RWPE2 (cell line): ENCODE measurements at places on chromosomes 3 and 15.

- H3K4me3 ChIP-seq, result no peak overlapping the region
- DNase-seq, result peak; percentile 95
- peaks cover 36% of the 10 kb centered on the region for H3K4me1 ChIP-seq
- no peaks in the 10 kb centered on the region for H3K36me3 ChIP-seq
Observed at GRCh38 chr3:32421991-32422859, 30.6 kb downstream of the CMTM7 start.

DNA sequence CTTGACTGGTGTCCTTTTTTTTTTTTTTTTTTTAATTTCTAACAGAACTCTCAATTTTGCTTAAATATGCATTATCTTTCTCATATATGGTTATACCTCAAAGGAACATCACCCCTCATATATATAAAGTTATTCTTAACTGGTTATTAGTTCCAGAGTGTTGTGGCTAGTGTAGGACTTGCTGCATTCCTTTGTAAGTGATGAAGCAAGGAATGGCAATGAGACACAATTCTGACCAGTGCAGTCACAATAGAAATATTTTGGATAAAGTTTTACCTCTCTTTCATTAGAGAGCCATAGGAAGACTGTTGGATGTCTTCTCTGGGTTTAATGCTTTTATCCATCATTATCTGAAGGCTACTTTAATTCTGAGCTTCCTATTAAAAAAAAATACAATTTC is 75.5 kb upstream of the CBLB start:
- H3K4me3 ChIP-seq, result no peak overlapping the region
- no peaks in the 10 kb centered on the region for H3K36me3 ChIP-seq
- no peaks in the 10 kb centered on the region for H3K27me3 ChIP-seq
- H3K27ac ChIP-seq, result peak overlapping the region; percentile 53

- no peak overlapping the region for H3K4me3 ChIP-seq
- no peaks in the 10 kb centered on the region for H3K36me3 ChIP-seq
- no peaks in the 10 kb centered on the region for H3K27me3 ChIP-seq
- H3K27ac ChIP-seq, result no peak overlapping the region
Observed at GRCh38 chr3:184685646-184686045, 26.2 kb downstream of the MAGEF1 start.

GRCh38 chr3:111684640-111685039 is 89.5 kb upstream of the ZBED2 start:
- H3K4me1 ChIP-seq, result peaks cover 5% of the 10 kb centered on the region
- H3K36me3 ChIP-seq, result no peaks in the 10 kb centered on the region
- H3K27ac ChIP-seq, result no peak overlapping the region
- no peaks in the 10 kb centered on the region for H3K27me3 ChIP-seq
- no peak overlapping the region for H3K4me3 ChIP-seq

DNA sequence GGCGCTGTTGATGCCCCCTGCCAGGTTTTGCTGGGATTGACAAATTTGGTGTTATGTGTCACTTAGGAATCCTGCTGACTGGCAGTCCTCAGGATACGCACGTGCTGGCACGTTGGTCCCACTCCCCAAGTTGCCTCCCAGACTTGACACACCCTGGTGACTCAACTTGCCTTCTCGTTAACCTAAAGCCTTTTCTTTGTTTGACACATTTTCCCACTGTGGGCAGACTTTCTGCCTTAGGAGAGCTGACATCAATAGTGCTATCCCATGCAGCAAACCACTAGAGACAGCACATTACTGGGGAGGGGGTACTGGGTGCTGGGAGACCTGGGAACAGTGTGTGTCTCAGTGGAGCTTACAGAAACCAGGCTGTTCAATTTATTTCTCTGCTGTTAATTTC is 104.3 kb downstream of the OXNAD1 start:
- no peak overlapping the region for H3K27ac ChIP-seq
- no peaks in the 10 kb centered on the region for H3K27me3 ChIP-seq
- no peak overlapping the region for H3K4me3 ChIP-seq
- peaks cover 8% of the 10 kb centered on the region for H3K36me3 ChIP-seq

DNA sequence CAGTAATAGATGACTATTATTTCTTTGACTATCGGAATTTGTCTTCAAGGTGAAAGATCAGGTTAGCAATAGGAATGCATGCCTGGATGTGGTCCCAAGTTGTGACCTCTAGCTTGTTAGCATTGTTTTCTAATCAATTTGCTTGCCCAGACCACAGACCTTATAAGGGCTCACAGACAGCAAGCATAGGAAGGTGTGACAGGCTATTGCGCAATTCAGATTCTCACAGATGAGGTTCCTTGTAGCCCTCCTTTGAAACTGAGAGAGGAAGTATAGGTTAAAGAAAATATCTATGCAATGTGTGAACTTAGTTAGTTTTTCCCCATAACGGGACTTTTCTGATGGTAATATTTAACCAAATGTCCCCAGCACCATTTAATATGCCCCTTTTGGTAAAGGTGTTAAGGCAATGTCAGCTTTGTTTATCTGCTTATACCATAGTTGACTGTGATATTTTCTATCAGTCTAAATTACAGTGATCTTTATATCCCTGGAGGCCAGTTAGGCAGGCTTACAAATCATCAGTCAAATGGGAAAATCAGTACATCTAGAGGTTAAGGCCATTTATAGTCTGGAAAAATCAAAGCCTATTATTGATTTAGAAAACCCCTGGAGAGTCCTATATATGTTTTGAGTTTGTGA is 168.1 kb upstream of the MBNL1 start:
- H3K36me3 ChIP-seq, result no peaks in the 10 kb centered on the region
- no peaks in the 10 kb centered on the region for H3K27me3 ChIP-seq
- DNase-seq, result no peak

GRCh38 chr15:84079885-84080777 is 155.4 kb upstream of the GOLGA6L4 start:
- H3K4me1 ChIP-seq, result peaks cover 27% of the 10 kb centered on the region
- no peaks in the 10 kb centered on the region for H3K27me3 ChIP-seq
- H3K36me3 ChIP-seq, result no peaks in the 10 kb centered on the region
- no peak overlapping the region for H3K27ac ChIP-seq

GRCh38 chr3:71066849-71067261 is 516.7 kb downstream of the FOXP1 start:
- H3K4me1 ChIP-seq, result peaks cover 51% of the 10 kb centered on the region
- H3K4me3 ChIP-seq, result no peak overlapping the region
- H3K27ac ChIP-seq, result peak overlapping the region; percentile 96
- no peaks in the 10 kb centered on the region for H3K27me3 ChIP-seq
- no peak for DNase-seq

- no peak for DNase-seq
- H3K27ac ChIP-seq, result no peak overlapping the region
- peaks cover 15% of the 10 kb centered on the region for H3K27me3 ChIP-seq
- no peaks in the 10 kb centered on the region for H3K4me1 ChIP-seq
- H3K4me3 ChIP-seq, result no peak overlapping the region
Observed at GRCh38 chr3:16893618-16894200, 9.0 kb downstream of the PLCL2 start.

DNA sequence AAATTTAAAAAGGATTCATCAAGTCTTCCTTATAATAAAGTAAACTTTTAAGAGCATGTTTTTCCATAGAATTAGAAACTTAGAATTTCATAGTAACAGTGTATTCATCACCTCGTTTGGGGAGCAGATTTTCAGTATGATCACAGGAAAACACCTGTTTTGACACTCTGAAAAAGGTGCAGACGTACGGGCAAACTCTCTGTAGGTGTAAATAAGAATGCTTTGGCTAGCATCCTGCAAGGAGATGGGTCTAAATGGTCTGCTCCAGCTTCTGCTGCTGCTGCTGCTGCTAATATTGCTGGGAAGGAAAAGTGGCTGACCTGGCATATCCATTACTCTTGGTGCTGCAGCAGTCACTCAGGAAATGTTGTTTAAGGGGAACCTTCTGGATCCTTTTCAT is 66.0 kb downstream of the MBNL1 start:
- no peak for DNase-seq
- H3K27me3 ChIP-seq, result no peaks in the 10 kb centered on the region
- H3K27ac ChIP-seq, result no peak overlapping the region
- H3K4me1 ChIP-seq, result peaks cover 24% of the 10 kb centered on the region

DNA sequence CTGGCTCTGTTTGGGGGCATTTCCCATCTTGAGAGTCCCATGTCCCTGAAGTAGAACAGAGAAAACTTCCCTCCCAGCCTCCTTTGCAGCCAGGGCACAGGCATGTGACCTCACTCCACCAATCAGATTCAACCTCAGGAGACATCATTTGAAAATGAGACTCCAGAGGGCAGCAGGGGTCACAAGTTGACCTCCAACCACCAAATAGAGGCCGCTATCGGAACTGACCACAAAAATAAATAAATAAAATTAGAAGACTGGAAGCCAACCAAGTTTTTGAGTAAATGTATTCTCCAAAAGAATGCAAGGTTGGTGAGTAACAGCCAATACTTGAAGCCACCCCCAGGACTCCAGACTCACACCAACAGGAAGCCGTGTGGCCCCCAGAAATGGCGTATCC is 106.5 kb downstream of the CHSY1 start:
- H3K4me3 ChIP-seq, result no peak overlapping the region
- no peaks in the 10 kb centered on the region for H3K4me1 ChIP-seq
- H3K27ac ChIP-seq, result no peak overlapping the region
- no peaks in the 10 kb centered on the region for H3K27me3 ChIP-seq
- no peaks in the 10 kb centered on the region for H3K36me3 ChIP-seq
- no peak for DNase-seq

- no peaks in the 10 kb centered on the region for H3K4me1 ChIP-seq
- H3K27me3 ChIP-seq, result no peaks in the 10 kb centered on the region
- no peak overlapping the region for H3K4me3 ChIP-seq
- no peaks in the 10 kb centered on the region for H3K36me3 ChIP-seq
Observed at GRCh38 chr3:154496540-154496939, 66.5 kb upstream of the GPR149 start.

DNA sequence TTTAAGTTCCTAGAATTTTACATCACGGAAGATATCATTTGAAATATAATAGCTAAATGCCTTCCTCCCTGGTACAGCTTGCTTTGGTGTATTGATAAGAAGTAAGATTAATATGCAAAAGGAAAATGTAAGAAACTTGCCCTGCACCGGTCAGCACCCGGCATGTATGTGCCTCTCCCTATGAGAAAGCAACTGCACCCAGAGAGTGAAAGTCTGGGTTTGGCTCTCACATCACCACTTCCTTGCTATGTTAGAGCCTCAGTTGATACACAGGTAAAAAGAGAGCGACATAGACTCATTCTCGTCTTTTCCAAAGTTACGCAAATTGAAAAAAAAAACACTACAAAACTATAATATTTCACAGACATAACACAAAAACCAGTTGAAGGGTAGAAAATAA is 96.7 kb downstream of the FOXP1 start:
- H3K4me1 ChIP-seq, result no peaks in the 10 kb centered on the region
- H3K36me3 ChIP-seq, result peaks cover 19% of the 10 kb centered on the region
- no peak overlapping the region for H3K27ac ChIP-seq
- no peak for DNase-seq

DNA sequence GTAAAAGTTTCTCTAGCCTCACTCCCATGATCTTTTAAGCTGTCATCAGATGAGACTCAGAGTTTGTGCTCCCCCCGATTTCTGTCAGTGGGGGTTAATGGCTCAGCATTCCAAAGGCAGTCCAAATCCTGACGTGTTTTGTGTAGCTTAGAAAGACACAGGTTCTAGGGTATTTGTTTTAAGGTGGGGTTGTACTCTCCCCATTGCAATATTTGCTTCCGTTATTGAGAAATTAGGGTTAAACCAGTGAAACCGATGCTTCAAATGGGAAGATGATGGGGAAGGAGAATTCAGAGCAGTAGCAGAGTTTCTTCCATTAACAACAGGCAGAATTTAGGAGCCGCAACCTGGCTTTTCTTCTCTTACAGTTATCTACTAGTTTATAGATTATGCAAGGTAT is 3.4 kb downstream of the PIGB start:
- peaks cover 4% of the 10 kb centered on the region; the same call in 1 of the 2 replicates for H3K36me3 ChIP-seq
- no peaks in the 10 kb centered on the region for H3K27me3 ChIP-seq
- peaks cover 11% of the 10 kb centered on the region for H3K4me1 ChIP-seq
- no peak overlapping the region for H3K4me3 ChIP-seq
- no peak for DNase-seq

DNA sequence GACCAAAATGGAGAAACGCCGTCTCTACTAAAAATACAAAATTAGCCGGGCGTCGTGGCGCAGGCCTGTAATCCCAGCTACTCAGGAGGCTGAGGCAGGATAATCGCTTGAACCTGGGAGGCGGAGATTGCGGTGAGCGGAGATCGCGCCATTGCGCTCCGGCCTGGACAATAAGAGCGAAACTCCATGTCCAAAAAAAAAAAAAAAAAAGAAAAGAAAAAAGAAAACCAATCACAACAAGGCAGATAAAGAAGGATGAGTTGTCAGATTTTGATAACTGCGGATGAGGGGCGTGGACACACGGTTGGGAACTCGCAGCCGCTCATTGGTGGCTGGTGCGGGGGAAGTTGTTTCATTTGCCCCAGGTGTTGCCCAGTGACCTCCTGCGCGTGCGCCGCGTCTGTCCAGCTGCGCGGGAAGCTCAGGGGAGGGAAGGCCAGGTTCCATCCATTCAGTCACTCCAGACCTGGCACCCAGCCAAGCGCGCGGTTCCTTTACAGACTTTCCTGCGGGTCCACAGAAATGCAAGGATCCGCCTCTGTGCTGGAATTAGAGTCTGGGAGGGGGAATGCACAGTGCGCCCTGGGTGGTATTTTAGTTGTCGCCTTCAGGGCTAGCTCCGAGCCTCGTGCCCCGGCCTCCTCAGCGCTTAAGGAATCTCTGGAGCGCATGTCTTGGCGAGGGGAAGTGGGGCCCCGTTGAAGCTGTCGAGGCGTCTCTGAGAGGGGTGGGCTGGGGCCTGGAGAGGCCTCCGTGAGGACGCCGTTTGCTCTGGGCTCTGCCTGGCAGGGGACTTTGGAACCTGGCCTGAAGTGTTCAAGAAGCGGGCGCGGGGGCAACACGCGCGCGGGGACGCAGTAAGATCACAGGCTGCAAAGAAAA is 708 bp upstream of the GCHFR start:
- peak overlapping the region; percentile 92 for H3K27ac ChIP-seq
- 0 out of 2 replicates have a peak, but pooled peaks cover 5% of the 10 kb centered on the region for H3K36me3 ChIP-seq
- DNase-seq, result peak; percentile 95
- H3K27me3 ChIP-seq, result no peaks in the 10 kb centered on the region

- no peaks in the 10 kb centered on the region for H3K27me3 ChIP-seq
- no peaks in the 10 kb centered on the region for H3K36me3 ChIP-seq
- H3K4me1 ChIP-seq, result peaks cover 27% of the 10 kb centered on the region
- H3K4me3 ChIP-seq, result no peak overlapping the region
Observed at GRCh38 chr15:62599791-62600777, 435.0 kb upstream of the C2CD4B start.

DNA sequence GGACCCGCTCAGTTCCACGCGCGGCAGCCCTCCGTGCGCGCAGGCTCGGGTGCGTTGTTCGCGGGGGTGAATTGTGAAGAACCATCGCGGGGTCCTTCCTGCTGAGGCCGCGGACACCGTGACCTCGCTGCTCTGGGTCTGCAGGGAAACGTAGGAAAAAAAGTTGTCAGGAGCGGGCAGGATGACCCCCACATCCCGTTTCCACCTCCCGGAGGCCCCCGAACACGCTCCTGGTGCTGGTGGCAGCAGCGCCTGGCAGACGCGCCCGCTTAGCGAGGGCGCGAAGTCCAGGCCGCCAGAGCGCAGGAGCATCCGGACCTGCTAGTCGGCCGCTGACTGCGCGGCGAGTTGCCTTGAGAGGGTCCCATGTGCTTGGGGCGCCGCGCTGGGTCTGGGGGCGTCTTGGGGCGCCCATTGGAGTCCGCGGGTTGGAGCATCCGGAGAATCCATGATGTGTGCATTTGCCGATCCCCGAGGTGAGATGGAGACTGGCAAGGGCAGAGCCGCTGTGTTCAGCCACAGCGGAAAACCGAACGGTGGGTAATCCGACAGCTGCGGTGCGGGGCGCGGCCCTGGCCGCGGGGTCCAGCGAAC is 520 bp downstream of the GREM1 start:
- H3K4me1 ChIP-seq, result no peaks in the 10 kb centered on the region
- H3K27me3 ChIP-seq, result peaks cover 64% of the 10 kb centered on the region
- no peak overlapping the region for H3K27ac ChIP-seq
- DNase-seq, result peak; percentile 69
